ENCODE measurements at places on chromosomes 13 and 19.

DNA sequence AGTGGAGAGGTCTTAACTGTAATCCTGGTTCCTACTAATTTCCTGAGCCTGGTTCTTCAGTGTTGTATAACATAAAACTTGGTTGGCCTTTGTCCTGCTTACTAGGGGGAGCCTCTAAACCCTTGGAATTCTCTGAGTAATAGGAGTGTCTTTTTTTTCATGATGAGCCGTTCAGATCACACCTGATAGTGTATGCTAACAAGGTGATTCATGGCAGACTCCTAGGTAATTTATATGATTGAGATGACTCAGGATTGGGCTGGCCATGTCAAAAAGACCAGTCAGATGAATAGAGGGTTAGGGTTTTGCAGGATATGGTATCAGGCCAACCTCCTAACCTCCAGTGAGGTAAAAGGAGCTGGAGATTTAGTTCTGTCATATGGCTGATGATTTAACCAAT is 135.8 kb upstream of the KLF12 start:
- no peak for DNase-seq

- DNase-seq: no peak
Observed at GRCh38 chr13:109983447-109983846, 197.1 kb upstream of the IRS2 start.

DNA sequence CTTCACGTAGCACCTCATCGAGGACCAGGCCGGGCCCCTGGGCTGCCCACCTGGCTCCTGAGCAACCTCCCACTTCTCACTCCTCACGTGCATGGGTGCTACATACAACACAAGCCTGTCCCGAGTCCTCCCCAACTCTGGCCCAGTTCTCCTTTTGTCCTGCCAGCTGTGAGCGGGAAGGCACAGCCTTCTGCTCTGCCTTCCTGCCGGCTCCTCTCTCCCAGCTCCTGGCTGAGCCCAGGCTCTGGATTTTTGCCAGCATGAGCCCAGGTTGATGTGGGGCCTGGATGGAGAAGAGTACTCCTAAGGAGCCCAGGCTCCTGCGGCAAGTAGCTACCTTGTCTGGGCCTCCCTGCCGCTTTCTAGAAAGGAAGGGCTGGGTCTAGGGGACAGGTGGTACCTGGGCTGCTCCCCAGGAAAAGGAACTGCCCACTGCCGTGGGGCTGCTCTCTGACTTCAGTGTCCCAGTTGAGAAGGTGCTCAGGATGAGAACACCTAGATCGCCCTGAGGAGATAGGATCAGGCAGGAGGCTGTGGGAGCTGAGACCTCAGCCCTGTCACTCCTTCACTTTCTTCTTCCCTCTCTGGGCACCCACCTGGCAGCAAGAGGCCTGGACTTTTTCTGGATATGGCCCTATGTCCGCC is 23.6 kb downstream of the LYL1 start:
- no peak for DNase-seq

- DNase-seq: no peak
Observed at GRCh38 chr13:112809332-112810315, 119.8 kb downstream of the ATP11A start.

GRCh38 chr19:51368366-51369282 is at the start of gene CLDND2:
TSS of gene CLDND2 (minus strand) at chr19:51369003. CDS start at chr19:51368577, 426 bp downstream.
- DNase-seq: no peak

- no peak for DNase-seq
Observed at GRCh38 chr19:2015608-2015950, at the start of gene BTBD2. TSS of gene BTBD2 (minus strand) at chr19:2015714. CDS start at chr19:2015703, 11 bp downstream.

- DNase-seq: no peak
Observed at GRCh38 chr13:23856008-23856750, 33.0 kb downstream of the MIPEP start.

GRCh38 chr13:109785141-109785891 is 1.1 kb downstream of the IRS2 start:
- no peak for DNase-seq

DNA sequence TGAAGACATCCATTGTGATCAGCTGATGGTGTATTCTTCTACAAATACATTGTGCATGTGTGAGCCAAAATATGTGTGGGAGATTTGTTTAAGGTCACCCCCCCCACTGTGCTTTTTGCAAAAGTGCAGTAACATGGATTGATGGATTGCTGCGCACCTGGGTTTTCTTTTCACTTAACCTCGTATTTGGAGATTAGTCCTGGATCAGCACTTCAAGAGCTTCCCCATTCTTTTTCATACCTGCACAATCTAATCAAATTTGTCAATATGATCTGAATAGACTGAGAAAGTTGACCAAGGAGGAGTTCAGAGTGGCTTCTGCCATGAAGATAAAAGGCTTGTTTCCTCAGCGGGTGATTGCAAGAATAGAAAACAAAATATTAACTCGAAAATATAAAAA is 23.7 kb downstream of the NAA16 start:
- DNase-seq: no peak

GRCh38 chr13:55359067-55359466 is 1781.7 kb upstream of the PRR20A start:
- DNase-seq: no peak

DNA sequence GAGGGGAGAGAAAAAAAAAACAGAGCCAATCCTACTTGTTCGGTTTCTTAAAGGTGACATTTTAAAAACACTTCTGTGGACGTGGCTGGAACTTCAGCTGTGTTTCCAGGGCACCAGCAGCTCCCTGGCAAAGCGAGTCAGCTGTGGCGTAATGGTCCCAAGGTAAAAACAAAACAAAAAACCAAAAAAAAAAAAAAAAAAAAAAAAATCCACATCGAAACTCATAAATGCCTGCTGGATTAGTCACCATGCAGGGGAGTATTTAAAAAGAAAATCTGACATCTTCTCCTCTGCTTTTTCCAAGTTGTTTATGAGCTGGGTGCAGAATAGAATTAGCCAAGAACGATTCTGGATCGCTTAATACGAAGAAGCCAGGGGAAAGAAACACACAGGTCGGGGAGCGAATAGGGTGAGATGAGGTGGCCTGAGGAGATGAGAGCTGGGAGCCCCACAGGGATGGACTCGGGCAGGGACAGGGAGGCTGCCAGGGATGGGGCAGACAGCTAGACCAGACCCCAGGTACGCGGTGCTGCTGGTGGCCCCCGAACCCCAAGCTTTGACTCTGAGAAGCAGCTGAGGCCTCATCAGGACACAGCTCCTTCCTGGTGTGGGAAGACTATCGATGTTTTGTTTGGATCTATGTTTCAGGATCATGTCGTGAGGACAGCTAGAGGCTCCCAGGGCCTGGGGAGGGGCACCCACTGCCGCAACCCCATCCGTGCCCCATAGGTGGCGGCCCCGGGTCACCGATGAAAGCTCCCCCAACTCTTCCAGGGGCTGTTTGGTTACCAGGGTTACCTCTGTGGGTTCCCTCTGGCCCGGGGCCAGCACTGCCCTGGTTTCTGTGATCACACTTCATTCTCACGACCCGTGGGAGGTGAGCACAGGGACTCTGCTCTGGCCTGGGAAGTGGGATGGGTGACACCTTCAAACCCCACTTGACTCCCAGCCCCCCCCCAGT is 3.1 kb upstream of the CTXN1 start:
- DNase-seq: peak; percentile 43

- no peak for DNase-seq
Observed at GRCh38 chr13:112710855-112711527, 21.2 kb downstream of the ATP11A start.

DNA sequence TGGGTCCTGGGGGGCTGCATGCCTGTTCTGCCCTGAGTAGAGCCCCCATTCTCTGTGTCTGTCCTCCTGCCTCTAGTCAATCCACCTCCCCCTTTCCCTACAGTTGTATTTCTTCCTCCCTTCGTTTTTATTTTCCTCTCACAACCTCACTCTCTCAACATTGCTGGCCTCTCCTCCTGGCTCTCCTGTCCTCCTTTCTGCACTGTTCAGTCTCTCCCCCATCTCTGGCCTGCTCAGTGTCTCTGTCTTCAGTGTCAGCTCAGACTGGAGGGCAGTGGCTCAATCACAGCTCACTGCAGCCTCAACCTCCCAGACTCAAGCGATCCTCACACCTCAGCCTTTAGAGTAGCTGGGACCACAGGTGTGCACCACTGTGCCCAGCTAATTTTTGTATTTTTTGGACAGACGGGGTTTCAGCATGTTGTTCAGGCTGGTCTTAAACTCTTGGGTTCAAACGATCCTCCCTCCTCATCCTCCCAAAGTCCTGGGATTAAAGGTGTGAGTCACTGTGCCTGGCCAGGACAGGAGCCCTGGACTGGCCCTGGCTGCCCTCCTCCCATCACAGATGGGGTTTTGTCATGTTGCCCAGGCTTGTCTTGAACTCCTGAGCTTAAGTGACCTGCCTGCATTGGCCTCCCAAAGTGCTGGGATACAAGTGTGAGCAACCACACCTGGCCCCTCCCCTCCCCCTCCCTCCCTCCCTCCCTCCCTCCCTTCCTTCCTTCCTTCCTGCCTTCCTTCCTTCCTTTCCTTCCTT is 32.0 kb upstream of the IGFL1 start:
- DNase-seq: no peak

DNA sequence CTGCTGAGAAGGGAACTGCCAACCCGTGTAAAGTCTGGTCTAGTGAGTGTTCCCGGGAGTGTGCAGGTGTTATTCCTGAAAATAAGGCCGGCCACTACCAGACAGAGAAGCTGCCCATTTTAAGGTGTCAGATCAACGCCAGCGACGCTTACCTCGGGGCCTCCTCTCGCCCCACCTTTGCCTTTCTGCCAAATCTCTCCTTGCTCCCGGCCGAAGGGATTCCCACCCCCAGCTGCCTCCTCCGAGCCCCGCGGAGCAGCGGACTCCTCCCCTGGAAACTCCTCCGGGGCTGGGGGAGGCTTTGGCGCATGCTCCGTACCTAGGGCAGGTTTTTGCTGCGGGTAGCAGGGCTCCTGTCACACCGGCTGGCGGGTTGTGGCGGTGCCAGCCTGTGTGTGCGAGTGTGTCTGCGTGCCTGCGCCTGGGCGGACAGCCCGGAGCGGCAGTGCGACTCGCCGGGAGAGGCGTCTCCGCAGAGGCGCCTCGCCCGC is at the start of gene HS6ST3:
Gene HS6ST3, plus strand, starts transcription at position 359 of the 491 bp plus-strand sequence.
- no peak for DNase-seq

- DNase-seq: no peak
Observed at GRCh38 chr19:38830039-38830733, 1.4 kb downstream of the ECH1 start.

- DNase-seq: no peak
Observed at GRCh38 chr13:79398915-79399314, 7.1 kb downstream of the RBM26 start.

DNA sequence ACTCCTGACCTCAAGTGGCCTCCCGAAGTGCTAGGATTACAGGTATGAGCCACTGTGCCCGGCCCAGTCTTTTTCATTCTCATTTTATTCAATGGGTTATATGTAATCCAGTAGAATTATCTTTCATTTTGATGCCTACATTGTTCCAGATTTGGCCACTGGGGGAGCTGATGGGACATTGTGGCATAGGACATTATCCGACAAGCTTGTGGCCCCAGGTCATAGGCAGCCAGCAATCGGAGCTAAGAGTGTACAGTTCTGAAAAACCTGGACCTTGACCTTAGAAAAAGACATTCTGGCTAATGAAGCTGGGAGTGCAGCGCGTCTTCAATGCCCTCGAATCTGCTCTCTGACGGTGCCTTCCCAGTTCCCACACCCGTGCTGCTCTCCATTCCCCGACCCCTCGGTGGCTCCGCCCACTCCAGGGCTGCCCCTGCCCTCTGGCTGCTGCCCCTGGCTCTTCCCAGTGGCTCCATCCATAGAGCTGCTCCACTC is 108.7 kb downstream of the TEX29 start:
- DNase-seq: no peak

DNA sequence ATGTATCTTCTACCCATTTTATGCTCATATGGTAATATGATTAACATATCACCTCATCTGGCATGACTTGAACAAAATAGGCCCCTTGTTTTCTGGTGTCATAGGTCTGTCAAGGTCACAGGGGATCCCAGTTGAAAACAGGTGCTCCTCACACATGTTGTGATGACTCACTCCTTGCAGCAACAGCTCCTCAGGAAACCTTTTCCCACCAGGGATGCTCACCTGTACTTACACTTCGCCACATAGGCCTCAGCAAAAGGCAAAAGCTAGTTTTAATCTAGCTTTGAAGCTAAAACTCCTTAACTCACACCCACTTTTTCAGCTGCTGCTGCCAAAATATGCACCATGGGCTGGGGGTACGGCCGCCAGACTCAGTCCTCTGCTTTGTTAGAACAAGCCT is 110.0 kb upstream of the SOX21 start:
- DNase-seq: no peak
